ENCODE measurements at places on chromosomes 1 and 21.
A peak's percentile ranks its signal among the peaks of the same experiment; 100 is the strongest.

- DNase-seq, result peak; percentile 76
Measured at GRCh38 chr1:173122958-173123852, 72.5 kb upstream of the TNFSF18 start.

DNA sequence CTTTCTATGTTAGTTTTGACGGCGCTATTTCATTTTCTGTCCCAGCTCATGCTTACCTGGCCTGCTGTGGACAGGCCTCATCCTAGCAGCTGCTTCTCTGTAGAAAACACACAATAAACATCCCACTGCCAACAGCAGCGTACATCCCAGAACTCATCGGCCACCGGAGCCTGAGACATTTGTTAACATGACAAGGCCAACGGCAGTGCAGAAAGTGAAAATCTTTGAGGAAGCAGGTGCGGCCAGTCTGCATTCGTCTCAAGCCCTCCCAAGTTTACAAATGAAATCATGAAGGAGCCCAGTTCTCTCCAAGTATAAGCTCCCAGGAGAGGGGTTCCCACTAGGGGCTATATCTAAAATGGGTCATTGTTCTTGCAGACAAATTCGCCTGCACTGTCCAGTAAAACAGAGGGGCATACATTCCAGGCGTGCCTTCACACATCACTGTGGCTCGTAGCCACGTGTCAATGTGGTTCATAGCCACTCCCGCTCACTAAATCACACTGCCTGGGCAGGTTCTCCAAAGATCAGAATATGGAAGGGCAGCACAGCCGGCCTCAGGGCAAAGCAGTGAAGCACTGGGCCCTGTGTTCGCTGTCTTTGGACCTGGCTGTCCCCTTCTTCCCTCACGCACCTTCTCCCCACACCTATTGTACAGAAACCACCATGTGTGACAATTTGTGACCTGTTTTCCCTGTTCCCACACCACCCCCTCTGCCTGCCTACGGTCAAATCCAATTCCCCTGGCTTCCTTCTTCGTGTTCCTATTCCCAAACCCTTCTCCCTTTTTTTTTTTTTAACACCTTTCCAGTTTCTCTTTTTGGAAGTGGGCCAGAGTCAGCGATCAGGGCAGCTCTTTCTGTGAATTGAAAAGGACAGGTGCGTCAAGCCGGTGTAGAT is 27.0 kb upstream of the ABCG1 start:
- no peak for DNase-seq

- no peak for DNase-seq
Measured at GRCh38 chr1:85708829-85709227, 595 bp upstream of the ZNHIT6 start.

DNA sequence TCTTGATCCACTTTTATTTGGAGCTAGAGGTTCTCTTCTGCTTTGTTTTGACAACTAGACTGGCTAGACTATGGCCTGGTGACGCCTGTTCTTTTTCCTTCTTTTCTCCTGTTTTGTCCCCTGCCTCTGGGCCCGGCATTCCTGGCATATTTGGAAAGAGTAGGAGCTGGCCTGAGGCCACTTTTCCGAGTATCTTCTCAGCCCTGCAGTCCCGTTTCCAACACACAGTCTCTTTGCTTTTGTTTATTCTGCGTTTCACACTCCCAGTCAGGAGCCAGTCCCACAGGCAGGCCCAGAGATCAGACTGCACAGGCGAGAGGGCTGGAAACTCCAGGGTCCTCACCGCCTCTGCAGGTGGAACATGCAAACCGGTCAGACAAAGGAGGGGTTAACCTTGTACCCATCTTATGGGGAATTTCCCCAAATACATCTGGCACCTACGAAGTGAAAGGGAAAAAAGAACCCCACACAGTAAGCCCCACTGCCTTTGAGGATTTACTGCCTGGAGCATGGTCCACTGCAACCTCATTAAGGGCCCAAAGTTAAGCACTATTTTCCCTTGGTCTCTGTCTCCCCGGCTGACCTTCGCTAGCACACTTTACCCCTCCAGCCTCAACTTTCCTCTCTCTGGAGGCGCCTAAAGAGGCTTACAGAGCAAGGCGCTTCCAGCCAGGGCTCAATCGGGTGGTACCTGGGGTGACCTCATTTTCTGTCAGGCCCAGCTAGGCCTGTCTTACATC is 141.1 kb downstream of the TOMM20 start:
- DNase-seq, result peak; percentile 97

GRCh38 chr21:34197561-34197960 is 124.2 kb downstream of the MRPS6 start:
- no peak for DNase-seq

DNA sequence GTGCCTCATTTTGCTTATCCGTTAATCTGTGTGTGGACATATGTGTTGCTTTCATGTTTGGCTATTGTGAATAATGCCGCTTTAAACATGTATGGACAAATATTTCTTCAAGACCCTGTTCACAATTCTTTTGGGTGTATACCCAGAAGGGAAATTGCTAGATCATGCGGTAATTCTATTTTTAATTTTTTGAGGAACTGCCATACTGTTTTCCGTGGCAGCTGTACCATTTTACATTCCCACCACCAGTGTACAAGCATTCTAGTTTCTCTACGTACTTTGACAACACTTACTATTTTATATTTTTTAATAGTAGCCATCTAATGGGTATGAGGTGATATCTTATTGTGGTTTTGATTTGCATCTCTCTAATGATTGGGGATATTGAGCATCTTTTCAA is 7.1 kb upstream of the NID1 start:
- no peak for DNase-seq
